ENCODE measurements at places on chromosomes 11 and 22. TPM values are rescaled to one million over a fixed set of nuclear protein-coding genes. Genes with fewer than 3 reads are reported as not detected.

Gene TSSK2
- total RNA-seq: not detected

GRCh38 chr11:72191961-72192381, at the start of gene FOLR1:
Gene FOLR1, plus strand, starts transcription at chr11:72192140. Its CDS starts 34 bp downstream, at chr11:72192174.
- DNase-seq: no peak

GRCh38 chr22:40237241-40237640, 59.5 kb downstream of the TNRC6B start:
- no peak for DNase-seq

GRCh38 chr11:119858288-119858687, 129.3 kb upstream of the NECTIN1 start:
- DNase-seq: no peak

DNA sequence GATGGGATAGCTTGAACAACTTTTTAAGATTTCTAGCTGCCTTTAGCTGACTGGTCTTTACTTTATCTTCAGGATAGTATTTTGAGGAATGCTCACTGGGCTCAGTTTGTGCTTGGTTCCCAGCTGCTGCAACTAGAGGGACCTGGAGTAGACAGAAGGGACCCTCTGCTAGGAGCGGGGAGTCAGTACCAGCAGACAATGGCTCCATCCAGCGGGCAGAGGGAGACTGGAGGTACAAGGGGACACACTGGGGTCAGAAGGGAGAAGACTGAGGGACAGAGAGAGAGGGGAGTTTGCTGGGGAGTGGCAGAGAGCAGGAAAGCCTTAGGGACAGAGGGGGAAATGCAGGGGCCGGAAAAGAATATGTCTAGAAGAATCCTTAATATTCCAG, 22.0 kb upstream of the ACER3 start:
- DNase-seq: no peak

GRCh38 chr11:115222218-115222862, 281.9 kb downstream of the CADM1 start:
- no peak for DNase-seq

DNA sequence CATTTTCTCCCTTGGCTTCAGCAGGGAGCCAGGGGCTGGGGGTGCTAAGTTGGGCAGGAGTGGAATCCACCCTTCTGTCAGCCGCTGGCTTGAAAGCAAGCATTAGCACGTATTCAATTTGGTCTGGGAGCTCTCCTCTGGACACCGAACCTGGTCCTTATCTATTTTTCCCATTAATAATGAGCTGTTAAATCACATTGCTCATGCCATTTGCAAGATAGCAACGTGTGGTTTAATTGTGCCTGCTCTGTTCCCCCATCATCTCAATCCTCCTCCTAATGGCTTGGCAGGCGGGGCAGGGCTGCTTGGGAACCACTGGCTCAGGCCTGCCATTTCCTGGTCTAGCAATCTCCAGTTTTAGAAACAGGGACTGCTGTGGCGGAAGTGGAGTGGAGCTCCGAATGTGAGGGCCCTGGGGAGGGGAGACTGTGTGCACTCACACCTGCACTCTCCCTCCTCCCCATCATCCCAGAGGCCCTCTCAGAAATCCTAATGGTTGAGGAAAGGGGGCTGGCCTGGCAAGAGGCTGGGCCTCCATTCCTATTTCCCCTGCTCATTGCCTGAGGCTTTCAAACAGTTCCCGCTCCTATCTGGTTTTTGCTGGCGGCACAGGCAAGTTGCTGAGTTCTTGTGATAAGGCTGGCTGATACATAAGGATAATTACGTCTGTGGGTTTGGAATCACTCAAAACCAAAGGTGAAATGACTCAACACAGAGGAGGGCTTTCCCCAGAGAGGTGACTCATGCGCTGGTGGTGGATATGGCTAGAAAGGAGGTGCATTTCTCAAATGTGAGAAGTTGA, 201.2 kb upstream of the E2F8 start:
- DNase-seq: no peak

Gene P2RX6
- 5.4 TPM for total RNA-seq

Gene BIK
- not detected for total RNA-seq

DNA sequence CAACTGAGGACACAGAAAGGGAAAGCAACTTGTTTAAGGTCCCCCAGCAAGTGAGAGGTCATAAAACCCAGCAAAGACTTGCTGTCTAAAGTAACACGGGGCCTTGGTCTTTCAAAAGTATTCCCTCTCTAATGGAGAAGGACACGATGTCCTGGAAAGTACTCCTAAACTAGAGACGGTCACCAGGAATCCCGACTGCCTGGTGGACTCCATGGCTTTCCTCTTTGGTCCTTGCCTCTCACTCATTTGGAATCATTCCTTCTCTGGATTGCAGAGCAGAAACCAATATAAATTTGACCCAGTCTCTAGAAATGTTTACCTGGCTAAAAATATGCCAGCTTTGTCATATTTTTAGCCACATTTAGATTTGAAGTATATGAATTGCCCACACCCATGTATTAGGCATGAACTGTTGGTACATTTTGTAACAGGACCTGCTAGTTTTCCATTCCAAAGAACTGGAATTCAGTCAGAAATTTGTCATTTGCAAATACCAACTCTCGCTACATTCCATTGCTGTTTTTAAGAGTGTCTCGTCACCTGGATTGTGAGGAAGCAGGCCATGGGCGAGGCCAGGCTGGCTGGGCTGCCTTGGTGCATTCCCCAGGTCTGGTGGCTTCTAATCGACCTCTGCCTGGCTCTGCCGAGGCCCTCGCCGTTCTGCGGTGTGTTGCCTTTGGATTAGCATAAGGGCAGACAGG, 12.9 kb downstream of the NAV2 start:
- no peak for DNase-seq

- no peak for DNase-seq
Observed at GRCh38 chr22:26597026-26597425, 7.1 kb upstream of the TPST2 start.

DNA sequence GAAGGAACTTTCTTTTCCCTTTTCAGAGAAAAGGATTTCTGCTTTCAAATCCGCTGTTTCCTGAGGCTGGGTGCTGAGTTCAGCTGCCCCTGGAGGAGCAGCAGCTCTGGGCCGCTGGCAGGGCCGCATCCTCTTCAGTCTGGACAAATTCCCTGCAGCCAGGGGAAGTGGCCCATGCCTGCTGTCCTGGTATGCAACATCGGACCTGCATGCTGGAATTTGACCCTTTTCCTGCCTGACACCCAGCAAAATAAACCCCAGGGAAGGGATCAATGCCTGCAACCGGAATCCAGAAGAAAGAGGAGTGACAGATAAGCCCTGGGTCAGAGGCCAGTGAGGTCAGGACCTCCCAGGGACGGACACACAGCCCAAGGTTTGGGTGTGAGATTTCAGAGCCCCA, 54.1 kb upstream of the LINC01488 start:
- peak; percentile 67 for DNase-seq

Gene CREB3L1
- 8.6 TPM for total RNA-seq

- DNase-seq: no peak
Observed at GRCh38 chr11:68505596-68505995, 45.0 kb downstream of the PPP6R3 start.

Gene TOMM22
- total RNA-seq: 55.7 TPM

Gene PLEKHA7
- total RNA-seq: 77.1 TPM

GRCh38 chr11:61923166-61924063, 6.0 kb upstream of the RAB3IL1 start:
- DNase-seq: no peak

GRCh38 chr11:15484398-15484797, 369.7 kb downstream of the INSC start:
- no peak for DNase-seq

- no peak for DNase-seq
Observed at GRCh38 chr11:117809236-117810055, 12.4 kb upstream of the DSCAML1 start.

Gene NRGN
- total RNA-seq: 6.4 TPM

- no peak for DNase-seq
Observed at GRCh38 chr11:125171974-125172373, 7.4 kb downstream of the PKNOX2 start.

Gene VSTM5
- total RNA-seq: 0.22 TPM

DNA sequence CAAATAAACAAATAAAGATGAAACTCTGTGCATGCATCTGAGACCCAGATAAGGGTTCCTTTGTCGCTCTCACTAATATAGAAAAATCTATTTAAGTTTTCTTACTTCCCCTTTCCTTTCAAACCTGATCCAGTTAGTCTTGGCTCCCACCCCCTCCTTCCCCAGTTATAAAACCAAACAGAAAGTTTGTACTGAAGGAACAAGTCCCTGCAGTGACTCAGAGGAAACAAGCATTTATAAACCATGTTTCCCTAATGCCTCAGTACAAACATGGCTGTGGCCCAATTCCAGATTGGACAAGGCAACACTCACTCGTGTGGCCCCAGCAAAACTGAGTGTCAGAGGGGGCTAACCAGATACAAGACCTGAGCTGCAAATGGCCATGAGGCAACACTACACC, 65.5 kb upstream of the ARHGAP20 start:
- DNase-seq: no peak

Gene TMEM86A
- total RNA-seq: 2.6 TPM

GRCh38 chr11:133964356-133964755, 7.6 kb upstream of the IGSF9B start:
- no peak for DNase-seq

DNA sequence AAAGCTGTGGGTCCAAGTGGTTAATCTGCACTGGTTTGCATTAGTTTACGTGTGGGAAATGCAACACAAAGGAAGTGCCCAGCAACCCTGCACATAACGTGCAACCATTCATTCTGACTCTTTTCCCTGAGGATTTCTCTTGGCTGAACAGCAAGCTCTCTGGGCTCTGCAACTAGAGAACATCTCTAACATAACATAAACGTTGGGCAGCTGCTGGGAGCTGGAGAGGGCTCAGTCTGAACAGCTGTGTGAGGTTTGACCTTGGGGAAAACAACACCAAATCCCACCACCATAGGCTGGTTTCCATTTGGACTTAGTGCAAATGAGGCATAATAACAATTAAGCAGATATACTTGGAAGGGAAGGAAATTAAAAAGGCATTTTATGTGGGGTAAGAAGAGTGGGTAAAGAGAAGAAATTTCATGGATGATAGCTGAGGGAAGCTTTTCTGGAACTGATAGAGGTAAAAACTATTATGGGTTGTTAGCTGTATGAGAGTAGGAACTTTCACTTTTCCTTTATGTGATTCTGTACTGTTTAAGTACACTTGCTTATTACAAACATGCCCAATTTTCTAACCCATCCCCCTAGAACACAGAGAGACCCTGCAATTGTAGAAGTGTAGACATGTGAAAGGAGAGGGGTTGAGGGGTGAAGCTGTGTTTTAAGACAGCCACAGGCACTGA, 76.2 kb downstream of the SNX19 start:
- no peak for DNase-seq

Gene IL17REL
- total RNA-seq: not detected

DNA sequence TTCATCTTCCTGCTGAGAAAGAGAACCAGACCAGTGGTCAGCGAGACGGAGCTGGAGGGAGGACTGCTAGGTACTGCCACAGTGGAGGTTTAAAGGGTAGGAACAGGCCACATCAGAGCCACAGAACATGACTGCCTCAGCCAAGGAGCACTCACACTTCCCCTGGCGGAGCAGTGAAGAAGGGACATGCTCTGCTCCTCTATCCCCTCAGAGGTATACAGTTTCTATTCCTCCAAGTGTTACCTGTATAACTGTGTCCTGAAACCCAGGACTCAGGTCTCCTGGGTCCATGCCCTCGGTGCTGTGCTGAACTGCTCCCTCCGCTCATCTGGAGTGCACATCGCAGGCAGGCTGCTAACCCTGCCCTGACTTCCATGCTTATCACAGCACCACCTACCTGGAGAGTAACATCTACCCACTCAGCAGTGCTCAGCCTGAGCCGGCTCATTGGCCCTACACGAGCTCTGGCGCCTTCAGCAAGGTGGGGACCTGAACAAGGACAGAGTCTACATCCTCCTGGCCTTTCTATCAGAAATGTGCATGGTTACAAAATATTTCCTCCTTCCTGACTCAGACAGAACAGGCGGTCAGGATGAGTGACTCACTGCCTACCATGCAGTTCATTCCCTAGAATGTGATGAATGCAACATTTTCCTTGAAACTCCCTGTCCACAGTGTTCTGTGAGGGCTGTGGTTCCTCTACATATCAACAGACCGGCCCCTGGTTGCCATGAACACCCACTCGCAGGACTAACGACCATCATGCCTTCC, 52.9 kb downstream of the C11orf58 start:
- DNase-seq: no peak

Gene MEN1
- 8.6 TPM for total RNA-seq

Measured in cardiac septum (tissue), 1 donor.